ENCODE measurements at places on chromosomes 13 and 19.

GRCh38 chr19:8610041-8610935 is at the start of gene ADAMTS10:
Gene ADAMTS10 (minus strand): TSS chr19:8610715. CDS start chr19:8605710, 5,005 bp downstream.
- H3K36me3 ChIP-seq = peaks cover 15% of the 10 kb centered on the region
- peak; percentile 87 for DNase-seq
- peaks cover 21% of the 10 kb centered on the region for H3K4me1 ChIP-seq
- peak within 1 kb of the TSS; percentile 71 for H3K4me3 ChIP-seq
- H3K27ac ChIP-seq = peak within 1 kb of the TSS; percentile 65
- no peaks in the 10 kb centered on the region for H3K27me3 ChIP-seq

DNA sequence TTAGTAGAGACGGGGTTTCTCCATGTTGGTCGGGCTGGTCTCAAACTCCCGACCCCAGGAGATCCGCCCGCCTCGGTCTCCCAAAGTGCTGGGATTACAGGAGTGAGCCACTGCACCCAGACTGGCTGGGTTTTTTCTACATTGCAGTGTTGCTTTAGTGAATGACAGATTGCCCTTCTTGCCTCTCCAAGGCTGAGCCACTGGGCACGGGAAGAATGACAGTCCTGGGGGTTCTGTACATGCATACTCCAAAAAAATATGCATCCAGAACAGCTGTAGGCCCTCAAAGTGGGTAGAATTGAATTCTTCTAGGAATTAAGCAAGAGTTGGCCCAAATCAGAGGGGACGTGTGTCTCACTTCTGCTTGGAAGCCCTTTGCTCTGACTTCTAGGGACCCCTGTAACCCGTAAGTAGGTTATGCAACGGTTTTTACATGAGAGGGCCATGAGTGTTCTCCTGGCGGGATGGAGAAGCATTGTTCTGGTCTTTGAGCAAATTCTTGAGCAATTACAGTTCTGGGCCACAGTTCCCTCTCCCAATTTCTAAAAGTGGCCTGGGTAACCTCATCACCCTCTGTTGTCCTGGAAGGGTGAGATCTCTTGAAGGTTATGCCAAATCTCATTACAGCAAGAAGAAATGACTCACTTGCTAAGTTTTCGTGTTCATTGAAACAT is 3.6 kb downstream of the ACTN4 start:
- peaks cover 49% of the 10 kb centered on the region for H3K4me1 ChIP-seq
- H3K4me3 ChIP-seq = no peak overlapping the region
- peaks cover 5% of the 10 kb centered on the region for H3K36me3 ChIP-seq
- no peak for DNase-seq

- H3K4me3 ChIP-seq = peak overlapping the region; percentile 76
- H3K36me3 ChIP-seq = no peaks in the 10 kb centered on the region
- H3K4me1 ChIP-seq = peaks cover 21% of the 10 kb centered on the region
- no peak for DNase-seq
- peaks cover 4% of the 10 kb centered on the region for H3K27me3 ChIP-seq
- H3K27ac ChIP-seq = peak overlapping the region; percentile 81
Observed at GRCh38 chr13:106530980-106531481, 4.4 kb downstream of the EFNB2 start.

GRCh38 chr19:51800473-51801244 is 5.7 kb downstream of the FPR3 start:
- no peak overlapping the region for H3K27ac ChIP-seq
- no peak for DNase-seq
- no peak overlapping the region for H3K4me3 ChIP-seq
- H3K4me1 ChIP-seq = peaks cover 8% of the 10 kb centered on the region
- no peaks in the 10 kb centered on the region for H3K27me3 ChIP-seq

GRCh38 chr19:48970923-48971395 is 5.8 kb downstream of the FTL start:
- no peak overlapping the region for H3K27ac ChIP-seq
- H3K27me3 ChIP-seq = no peaks in the 10 kb centered on the region
- peaks cover 73% of the 10 kb centered on the region for H3K36me3 ChIP-seq

GRCh38 chr13:49791315-49791710 is 1.2 kb downstream of the KPNA3 start:
- no peaks in the 10 kb centered on the region for H3K27me3 ChIP-seq
- peaks cover 8% of the 10 kb centered on the region for H3K4me1 ChIP-seq
- H3K4me3 ChIP-seq = peak overlapping the region; percentile 63
- peaks cover 3% of the 10 kb centered on the region for H3K36me3 ChIP-seq
- H3K27ac ChIP-seq = peak overlapping the region; percentile 67

DNA sequence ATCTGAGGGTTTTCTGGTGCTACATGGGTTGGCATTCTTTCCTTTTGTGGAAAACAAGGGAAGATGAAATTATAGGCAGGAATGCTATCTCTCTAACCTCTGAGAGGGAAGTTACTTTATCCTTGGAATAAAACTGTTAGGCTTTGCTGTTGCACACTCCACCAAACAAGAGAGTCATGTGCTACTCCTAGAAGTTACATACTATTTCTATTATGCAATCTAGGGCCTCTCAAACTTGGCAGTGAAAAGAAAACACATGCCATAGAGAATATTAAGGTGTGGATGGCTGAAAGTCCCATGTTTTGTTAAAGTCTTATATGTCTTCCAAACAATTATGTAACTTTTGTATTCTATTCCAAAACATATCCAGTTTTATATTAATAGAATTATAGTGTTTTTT is 367.9 kb downstream of the SLC7A1 start:
- no peaks in the 10 kb centered on the region for H3K4me1 ChIP-seq
- peaks cover 5% of the 10 kb centered on the region for H3K36me3 ChIP-seq
- DNase-seq = no peak
- no peaks in the 10 kb centered on the region for H3K27me3 ChIP-seq

DNA sequence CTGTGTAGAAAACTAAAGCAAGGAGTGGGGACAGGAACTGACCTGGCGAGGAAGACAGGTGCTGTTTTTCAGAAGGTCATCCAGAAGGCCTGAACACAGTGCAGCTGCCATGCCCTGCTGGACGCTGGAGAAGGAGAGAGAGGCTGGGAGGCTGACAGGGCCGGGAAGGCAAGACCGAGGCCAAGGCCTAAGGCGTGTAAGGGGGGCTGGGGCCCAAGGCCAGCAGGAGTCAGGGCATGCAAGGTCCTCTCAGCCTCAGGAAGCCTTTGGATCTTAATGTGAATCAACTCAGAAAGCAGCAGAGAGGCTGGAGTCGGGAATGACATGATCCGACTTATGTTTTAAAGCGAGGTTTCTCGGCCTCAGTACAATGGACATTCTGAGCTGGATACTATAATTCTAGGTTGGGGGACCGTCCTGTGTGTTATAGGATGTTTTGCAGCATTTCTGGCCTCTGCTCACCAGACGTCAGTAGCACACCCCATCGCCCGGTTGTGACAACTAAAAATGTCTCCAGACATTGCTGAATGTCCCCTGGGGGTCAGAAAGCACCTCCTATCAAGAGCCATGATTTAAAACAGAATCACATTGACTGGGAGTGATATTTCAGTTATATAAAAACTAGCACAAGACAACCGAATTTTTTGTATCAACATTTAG is 530.4 kb downstream of the MYO16 start:
- no peak for DNase-seq
- H3K4me3 ChIP-seq = no peak overlapping the region
- H3K27ac ChIP-seq = no peak overlapping the region
- no peaks in the 10 kb centered on the region for H3K36me3 ChIP-seq
- peaks cover 14% of the 10 kb centered on the region for H3K4me1 ChIP-seq
- no peaks in the 10 kb centered on the region for H3K27me3 ChIP-seq

DNA sequence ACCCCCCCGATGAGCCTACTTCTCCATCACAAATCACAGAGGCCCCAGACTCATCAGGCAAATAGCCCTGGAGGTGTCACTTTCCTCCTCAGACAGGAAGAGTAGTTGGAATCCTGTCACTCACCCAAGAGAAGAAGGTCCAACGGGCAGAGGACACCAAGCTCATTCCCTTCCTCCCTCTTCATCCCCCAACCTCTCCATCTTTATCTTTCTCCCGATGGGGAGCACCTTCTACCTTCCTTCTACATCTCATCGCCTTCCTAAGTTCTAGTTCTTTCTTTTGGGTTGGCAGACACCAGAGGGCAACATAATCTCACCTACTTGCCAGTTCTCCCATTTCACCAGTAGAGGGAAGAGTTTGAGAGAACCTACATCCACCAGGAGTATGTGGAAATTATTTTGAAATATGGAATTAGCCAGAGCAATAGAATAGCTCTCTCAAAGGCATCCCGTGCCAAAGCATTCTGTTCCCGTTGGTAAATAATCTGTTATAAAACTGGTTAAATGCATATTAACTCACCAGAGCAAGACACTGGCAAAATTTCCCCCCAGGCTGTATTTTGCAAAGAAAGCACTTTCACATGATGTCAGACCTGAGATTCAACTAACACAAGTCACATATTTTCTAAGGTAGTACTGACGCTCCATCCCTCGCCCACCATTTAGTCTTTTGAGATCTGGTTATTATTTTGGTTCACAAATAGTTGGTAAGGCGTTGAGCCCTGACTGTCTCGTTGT is 55.0 kb downstream of the ZIC5 start:
- no peak for DNase-seq
- no peaks in the 10 kb centered on the region for H3K36me3 ChIP-seq
- peaks cover 6% of the 10 kb centered on the region for H3K27me3 ChIP-seq
- H3K4me3 ChIP-seq = no peak overlapping the region

DNA sequence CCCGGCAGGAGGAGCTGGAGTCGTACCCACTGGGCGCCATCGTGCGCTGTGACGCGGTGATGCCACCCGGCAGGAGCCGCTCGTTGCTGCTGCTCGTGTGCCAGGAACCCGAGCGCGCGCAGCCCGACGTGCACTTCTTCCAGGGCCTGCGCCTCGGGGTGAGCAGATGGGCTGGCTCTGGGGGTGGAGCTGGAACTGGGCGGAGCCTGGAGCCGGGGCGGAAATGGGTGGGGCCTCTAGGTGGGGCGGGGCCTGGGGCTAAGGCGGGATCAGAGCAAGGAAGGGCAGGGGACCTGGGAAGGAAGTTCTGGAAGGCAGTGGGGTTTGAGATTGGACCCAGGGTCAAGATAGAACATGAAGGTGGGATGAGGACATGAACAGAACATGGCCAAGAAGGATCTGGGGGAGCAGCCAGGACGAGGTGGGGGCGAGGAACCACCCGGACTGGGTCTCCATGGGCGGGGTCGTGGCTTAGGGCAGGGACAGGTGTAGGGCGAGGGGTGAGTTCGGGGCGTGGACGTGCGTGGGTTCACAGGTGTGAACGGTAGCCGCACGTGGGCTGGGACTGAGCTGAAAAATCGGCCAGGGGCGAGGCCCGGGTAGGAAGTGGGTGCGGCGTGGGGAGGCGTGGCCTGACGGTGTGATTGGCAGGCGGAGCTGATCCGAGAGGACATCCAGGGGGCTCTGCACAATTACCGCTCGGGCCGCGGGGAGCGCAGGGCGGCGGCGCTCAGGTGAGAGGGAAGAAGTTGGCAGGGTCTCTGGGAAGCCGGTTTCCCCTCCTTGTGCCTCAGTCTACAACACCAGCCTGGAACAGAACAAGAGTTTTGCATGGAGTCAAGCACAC is 4.7 kb downstream of the EPS8L1 start:
- peak overlapping the region; percentile 3 for H3K4me3 ChIP-seq
- H3K27me3 ChIP-seq = peaks cover 80% of the 10 kb centered on the region

GRCh38 chr19:54026656-54027055 is 35.2 kb downstream of the CACNG6 start:
- H3K27ac ChIP-seq = no peak overlapping the region
- no peaks in the 10 kb centered on the region for H3K36me3 ChIP-seq
- no peaks in the 10 kb centered on the region for H3K27me3 ChIP-seq

DNA sequence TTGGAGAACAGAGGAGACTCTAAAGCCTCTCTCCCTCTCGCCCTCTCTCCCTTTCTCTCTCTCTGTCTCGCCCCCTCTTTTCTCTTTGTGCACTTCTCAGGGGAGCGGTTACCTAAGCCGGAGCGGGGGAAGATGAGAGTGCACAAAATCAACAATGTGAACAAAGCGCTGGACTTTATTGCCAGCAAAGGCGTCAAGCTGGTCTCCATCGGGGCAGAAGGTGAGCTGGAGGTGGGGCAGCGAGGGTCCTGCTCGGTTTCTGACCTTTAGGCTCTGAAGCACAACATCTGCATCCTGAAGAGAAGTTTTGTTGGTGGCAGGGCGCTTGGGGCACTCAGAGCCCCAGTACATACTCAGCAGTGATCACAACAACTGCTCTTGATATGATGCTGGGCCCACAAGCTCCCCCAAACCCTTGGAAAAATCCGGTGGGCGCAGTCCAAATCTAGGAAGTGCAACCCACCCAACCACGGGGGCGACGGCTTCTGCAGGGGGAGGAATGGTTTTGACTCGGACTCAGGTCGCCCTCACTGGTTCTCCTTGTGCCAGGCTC is 43.3 kb downstream of the CAPN12 start:
- H3K27me3 ChIP-seq = no peaks in the 10 kb centered on the region
- peak overlapping the region; percentile 26 for H3K27ac ChIP-seq
- H3K36me3 ChIP-seq = peaks cover 71% of the 10 kb centered on the region
- DNase-seq = no peak
- peaks cover 57% of the 10 kb centered on the region for H3K4me1 ChIP-seq

DNA sequence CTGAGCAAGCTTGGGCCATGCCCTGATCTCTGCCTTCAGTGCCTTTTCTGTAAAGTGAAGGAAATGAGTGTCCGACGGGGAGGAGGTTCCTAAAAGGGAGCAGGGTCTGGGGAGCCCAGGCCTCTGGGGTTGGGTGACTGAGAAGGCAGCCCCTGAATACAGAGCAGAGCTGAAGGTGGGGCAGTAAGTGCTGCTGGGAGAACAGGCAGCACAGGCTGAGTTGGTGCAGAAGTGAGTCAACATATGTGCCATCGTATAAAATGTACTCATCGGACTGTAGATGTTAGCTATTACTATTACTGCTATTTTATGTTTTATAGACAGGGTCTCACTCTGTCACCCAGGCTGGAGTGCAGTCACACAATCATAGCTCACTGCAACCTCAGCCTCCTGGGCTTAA is 1.0 kb upstream of the HAMP start:
- H3K27me3 ChIP-seq = no peaks in the 10 kb centered on the region
- no peak overlapping the region for H3K4me3 ChIP-seq
- peaks cover 15% of the 10 kb centered on the region for H3K4me1 ChIP-seq
- H3K27ac ChIP-seq = no peak overlapping the region
- DNase-seq = no peak

DNA sequence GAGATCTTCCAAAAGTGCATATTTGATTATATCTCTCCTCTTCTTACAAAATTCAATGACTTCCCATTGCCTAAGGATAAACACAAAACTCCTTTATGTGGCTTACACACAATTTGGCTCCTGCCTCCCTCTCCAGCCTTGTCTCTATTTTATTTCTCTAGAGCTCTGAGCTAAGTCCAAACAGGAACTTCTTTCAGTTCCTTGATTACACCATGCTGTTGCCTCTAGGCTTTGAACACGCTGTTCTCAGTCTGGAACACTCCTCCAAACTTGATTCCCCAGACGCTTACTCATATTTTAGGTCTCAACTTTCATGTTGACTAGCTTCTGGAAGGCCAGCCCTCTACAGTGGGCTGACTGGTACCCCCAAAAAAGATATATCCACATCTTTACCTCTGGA is 258.5 kb downstream of the COG6 start:
- no peak overlapping the region for H3K4me3 ChIP-seq
- H3K27ac ChIP-seq = no peak overlapping the region
- no peaks in the 10 kb centered on the region for H3K27me3 ChIP-seq
- no peaks in the 10 kb centered on the region for H3K36me3 ChIP-seq

DNA sequence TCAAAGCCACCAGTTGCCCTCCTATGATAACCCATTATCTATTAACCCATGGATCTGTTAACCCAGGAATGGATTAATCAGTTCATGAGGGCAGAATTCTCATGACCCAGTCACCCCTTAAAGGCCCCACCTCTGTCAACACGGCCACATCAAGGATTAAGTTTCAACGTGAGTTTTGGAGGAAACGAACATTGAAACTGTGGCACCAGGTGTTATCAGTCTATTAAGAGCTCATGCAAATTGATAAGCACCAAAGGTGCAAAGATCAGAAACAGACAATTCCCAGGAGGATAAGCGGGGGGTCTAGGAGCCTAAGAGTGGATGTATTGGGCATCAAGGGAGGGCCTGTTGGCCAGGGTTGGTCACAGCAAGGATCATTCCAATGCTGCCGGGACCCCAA is 19.9 kb upstream of the ELAVL1 start:
- no peak for DNase-seq
- no peak overlapping the region for H3K27ac ChIP-seq
- H3K4me1 ChIP-seq = peaks cover 11% of the 10 kb centered on the region
- no peak overlapping the region for H3K4me3 ChIP-seq

Measured in spinal cord (tissue), 10 donors.